CD4-positive, alpha-beta T cell treated with Interleukin-15 for 1 hour (primary cell): ENCODE measurements at places on chromosomes 16 and 17.

GRCh38 chr17:48995304-48995973 lies 1.7 kb upstream of the IGF2BP1 start:
- DNase-seq, result no peak

DNA sequence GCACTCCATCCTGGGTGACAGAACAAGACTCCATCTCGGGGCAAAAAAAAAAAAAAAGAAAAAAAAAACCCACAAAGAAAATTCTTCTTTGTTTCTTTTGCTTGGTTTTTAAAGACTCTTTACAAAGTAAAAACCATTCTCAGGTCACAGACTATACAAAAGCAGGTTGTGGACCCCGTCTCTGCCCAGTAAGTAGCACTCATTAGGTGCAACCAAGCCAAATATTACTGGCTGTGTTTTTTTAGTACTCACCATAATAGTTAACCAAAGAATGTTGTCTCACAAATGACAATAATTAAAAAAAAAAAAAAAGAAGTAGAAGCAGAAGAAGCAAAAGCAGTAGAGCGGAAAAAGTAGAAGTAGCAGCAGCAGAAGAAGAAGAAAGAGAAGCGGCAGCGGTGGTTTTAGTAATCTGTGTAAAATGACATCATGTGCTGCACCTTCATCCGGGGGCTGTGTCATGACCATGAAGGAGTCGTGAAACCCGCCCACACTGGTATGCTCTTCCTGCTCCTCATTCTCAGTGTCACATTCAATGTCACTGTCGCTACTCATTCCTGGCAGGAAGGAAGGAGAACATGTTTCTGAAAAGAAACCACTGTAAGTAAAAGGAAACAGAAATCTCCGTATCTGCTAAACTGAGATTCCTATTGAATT lies 105.4 kb downstream of the TRIM37 start:
- DNase-seq, result peak; percentile 86

GRCh38 chr16:17459903-17460521 lies 10.7 kb downstream of the XYLT1 start:
- DNase-seq, result peak; percentile 26

DNA sequence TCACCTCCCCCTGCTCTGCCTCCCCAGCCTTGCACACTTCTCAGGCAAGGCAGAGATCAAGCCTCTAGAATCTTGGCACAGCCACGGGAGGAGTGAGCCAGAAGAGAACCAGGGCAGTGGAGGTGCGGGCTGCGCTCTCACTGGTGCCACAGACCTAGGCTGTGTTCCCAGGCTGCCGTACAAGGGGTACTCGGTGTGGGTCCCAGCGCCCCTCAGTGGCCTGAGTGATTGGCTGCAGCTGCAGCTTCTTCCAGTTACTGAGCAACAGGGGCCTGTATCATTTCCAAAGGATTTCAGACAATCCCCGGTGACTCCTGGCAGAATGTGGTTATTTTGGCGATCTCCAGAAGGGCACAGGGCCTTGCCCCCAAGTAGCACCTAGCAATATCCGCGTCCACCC lies 1852.1 kb downstream of the TP53TG3F start:
- no peak for DNase-seq

DNA sequence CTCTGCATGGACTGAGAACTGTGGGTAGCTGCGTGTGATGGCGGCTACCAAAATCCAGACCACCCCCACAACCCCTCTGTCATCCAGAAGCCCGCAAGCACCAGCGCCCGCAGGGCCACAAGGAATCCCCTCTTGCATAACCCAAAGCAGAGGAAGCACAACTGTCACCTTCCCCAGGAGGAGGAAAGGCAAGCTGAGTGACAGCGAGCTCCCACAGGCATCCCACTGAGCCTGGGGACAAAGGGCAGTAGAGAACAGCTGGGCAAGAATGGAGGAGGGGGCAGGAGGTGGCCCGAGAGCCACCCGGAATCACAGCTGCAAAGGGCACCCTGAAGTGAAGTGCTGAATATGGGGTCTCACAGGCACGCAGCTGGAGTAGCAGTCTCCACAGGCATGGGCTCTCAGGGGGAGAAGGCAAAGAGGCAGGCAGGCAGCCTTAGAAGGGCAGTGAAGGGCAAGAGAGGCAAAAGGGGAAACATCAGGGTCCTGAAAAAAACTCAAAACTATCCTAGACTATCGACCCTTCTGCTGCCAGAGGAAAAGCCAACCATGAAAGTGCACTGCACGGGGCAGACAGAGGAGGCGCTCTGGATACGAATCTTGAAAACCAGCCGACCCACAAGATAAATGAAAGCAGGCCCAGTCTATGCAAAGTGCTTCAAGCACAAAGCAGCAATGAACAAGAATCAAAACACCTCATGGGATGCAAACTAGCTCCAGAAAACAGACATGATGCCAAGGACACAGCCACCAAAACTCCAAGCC lies 17.1 kb downstream of the USP36 start:
- no peak for DNase-seq

DNA sequence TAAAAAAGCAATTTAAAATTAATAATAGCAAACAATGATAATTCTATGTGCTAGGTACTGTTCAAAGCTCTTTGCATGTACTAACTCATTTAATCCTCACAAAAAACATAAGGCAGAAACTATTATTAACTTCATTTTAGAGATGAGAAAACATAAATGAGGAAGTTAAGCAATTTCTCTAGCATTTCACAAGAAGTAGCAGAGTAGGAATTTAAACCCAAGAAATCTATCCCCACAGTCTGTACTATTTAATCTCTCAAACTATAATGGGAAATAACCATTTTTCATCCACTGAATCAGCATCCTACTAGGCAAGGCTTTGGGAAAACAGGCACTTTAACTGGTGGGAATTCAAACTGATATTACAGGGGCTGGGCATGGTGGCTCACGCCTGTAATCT lies 42.2 kb upstream of the INTS2 start:
- no peak for DNase-seq
